ENCODE measurements at places on chromosomes 11 and 22. TPM values are rescaled to one million over a fixed set of nuclear protein-coding genes. Genes with fewer than 3 reads are reported as not detected.

Gene MOGAT2
- not detected for total RNA-seq

Gene BRSK2
- total RNA-seq, result 1.0 TPM

Gene OR9I1
- total RNA-seq, result not detected

Gene GDPD4
- total RNA-seq, result not detected

Gene FCHSD2
- 107 TPM for total RNA-seq

Gene BACE1
- 29.0 TPM for total RNA-seq

Gene SYCE3
- not detected for total RNA-seq

Gene SLC25A45
- total RNA-seq, result 9.1 TPM

Gene PRRG4
- total RNA-seq, result 2.0 TPM

Gene MADD
- total RNA-seq, result 34.9 TPM

Gene OR2AT4
- total RNA-seq, result not detected

Gene METTL15
- 19.2 TPM for total RNA-seq

Gene PLAAT3
- 52.5 TPM for total RNA-seq

Gene RPS25
- 804 TPM for total RNA-seq

DNA sequence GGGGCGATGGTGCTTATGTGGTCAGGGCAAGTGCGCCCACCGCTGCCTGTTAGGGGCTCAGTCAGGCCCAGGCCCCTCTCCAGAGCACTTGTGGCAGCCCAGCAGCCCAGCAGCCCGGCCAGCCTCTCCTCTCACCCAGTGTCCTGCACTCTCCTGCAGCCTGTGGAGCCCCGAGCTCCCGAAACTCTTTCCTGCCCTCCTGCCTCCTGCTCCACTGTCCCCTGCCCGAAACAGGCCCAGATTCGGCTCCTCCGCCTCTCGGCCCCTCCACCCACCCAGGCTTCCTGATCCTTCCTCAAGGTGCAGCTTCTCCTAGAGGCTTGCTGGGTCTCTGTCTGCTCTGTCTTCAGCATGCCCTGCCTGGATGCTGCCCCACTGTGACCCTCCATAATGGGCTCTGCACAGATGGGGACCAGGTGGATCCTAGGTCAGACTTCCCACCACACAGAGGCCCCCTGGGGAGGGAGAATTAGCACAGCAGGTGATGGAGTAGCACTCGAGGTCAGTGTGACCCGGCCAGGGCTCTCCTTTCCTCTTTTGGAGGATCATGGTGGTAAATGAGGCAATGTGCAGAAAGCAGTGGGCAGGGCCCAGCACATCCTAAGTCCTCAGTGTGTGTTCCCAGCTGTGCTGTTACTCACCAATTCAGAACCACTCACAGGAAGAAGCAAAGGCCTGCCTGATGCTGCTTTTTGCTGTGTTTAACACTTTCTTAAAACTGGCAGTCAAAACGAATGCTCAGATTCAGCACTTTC is 18.6 kb upstream of the NAP1L4 start:
- no peak for DNase-seq

- DNase-seq, result no peak
These were observed 101.6 kb downstream of the COMMD9 start for GRCh38 chr11:36187622-36188021.

DNA sequence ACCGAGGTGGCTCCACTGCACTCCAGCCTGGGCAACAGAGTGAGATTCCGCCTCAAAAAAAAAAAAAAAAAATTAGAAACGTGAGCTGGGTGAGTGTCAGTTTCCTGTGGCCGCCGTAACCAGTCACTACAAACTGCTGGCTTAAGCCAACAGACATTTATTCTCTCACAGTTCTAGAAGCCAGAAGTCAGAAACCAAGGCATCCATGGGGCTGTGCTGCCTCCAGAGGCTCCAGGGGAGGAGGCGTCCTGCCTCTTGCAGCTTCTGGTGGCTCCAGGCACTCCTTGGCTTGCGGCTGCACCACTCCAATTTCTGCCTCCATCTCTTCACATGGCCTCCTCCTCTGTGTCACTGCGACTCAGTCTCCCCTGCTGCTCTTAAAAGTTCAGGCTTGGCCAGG is 11.1 kb upstream of the KIAA0930 start:
- DNase-seq, result no peak

- no peak for DNase-seq
These were observed 329.9 kb upstream of the NCAM1 start for GRCh38 chr11:112631333-112631732.

DNA sequence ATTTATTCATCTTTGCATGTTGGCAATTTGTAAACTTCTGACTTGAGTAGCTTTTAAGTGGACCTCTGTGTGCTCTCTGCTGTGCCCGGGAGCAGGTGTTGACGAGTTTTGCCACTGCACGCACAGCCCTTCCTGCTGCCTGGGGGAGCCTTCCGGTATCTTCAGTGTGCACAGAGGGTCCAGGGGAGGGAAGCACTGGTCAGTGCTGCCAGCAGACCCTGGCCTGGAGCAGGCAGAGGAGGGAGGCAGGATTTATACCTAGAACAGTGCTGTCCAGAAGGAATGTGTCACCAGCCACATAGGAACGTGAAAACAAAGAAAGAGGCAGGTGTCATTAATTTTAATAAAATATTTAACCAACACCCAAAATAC is 403.6 kb downstream of the TBC1D22A start:
- DNase-seq, result peak; percentile 47

GRCh38 chr22:25085930-25086901 is 113.4 kb upstream of the CRYBB3 start:
- peak; percentile 81 for DNase-seq

- DNase-seq, result no peak
These were observed 288.1 kb downstream of the DYNC2H1 start for GRCh38 chr11:103397369-103397768.

GRCh38 chr11:68127714-68128681 is 6.8 kb upstream of the CHKA start:
- DNase-seq, result peak; percentile 56

GRCh38 chr11:83456075-83456474 is 169.9 kb upstream of the CCDC90B start:
- no peak for DNase-seq

- no peak for DNase-seq
These were observed 550.3 kb downstream of the CNTN5 start for GRCh38 chr11:99571094-99571493.

- no peak for DNase-seq
These were observed 6.8 kb downstream of the HPS4 start for GRCh38 chr22:26476705-26477340.

GRCh38 chr11:105862736-105863367 is 159.2 kb downstream of the MSANTD4 start:
- no peak for DNase-seq

GRCh38 chr11:131889146-131889577 is 518.7 kb downstream of the NTM start:
- no peak for DNase-seq

DNA sequence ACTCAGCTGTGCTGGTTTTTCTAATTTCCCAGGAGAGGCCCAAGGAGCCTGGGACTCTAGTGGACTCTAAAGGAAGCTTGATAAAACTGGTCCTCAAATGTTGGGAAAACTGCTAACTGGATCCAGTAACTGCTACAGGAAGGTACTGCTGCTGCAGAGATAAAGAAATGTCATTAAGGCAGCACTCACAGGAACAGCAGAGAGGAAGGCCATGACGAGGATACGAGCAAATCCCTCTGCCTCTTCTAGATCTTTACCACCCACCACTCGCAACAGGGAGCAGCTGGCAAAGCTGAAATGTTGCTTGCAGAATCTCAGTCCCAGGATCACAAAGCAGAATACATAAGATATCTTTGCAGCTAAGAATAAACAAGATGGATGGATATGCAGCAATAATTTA is 23.5 kb downstream of the TTC28 start:
- no peak for DNase-seq

GRCh38 chr22:29520851-29521250 is 32.7 kb downstream of the THOC5 start:
- DNase-seq, result no peak

- DNase-seq, result no peak
These were observed 13.3 kb upstream of the CACNA1I start for GRCh38 chr22:39556970-39557841.

DNA sequence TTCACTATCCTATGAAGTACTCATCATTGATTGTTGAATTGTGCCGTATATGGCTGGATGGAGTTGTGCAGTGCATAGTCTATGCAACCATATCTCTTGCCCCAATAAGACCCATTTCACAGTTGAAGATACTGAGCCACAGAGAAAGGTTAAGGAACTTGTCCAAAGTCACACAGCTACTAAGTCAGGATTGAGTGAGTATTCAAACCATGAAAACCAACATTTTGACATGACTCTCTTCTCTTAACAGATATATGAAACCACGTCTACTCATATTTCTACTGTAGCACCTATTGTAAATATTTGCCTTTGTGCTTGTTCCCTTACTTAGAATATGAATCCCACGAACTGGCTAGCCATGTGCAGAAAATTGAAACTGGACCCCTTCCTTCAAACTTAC is 58.1 kb downstream of the MAML2 start:
- DNase-seq, result no peak

DNA sequence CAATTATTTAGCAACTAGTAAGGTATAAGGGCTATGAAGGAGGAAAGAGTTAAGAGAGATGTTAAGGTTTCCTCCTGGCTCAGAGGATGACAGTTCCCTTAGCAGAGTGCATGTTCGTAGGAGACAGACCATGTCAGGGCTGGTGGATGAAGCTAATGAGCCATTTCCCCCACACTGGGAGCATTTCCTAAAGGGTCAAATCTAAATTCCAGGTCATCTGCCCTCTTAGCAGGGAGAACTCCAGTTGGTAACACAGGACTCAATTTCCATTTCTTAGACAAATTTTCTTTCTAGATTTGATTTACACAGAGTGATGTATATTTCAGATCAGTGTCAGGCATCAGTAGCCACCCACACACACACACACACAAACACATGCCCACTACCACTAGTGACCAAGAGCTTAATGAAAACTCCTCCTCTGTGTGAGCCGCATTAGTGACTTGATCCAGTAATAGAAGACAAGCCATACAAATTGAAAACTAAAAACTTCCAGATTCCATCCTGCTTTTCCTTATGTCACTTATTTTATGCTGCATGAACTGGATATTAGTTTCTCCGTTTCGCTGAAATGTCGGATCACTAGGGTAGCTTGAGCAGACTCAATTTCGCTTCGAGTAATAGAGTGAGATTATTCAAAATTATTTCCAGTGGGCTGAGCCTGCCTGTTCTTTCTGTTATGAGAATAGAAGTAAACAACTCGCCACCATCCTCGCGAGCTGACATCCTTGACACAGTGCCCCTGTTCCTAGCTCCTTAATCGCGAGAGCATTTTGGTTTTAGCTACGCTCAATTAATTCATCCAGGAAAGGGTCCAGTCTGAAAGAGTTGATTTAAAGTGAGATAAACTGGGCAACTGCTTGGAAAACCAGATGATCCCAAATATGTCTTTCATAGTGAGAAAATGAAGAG is 582.6 kb downstream of the SOX6 start:
- no peak for DNase-seq

GRCh38 chr11:32478277-32478731 is 43.0 kb upstream of the WT1 start:
- DNase-seq, result no peak

DNA sequence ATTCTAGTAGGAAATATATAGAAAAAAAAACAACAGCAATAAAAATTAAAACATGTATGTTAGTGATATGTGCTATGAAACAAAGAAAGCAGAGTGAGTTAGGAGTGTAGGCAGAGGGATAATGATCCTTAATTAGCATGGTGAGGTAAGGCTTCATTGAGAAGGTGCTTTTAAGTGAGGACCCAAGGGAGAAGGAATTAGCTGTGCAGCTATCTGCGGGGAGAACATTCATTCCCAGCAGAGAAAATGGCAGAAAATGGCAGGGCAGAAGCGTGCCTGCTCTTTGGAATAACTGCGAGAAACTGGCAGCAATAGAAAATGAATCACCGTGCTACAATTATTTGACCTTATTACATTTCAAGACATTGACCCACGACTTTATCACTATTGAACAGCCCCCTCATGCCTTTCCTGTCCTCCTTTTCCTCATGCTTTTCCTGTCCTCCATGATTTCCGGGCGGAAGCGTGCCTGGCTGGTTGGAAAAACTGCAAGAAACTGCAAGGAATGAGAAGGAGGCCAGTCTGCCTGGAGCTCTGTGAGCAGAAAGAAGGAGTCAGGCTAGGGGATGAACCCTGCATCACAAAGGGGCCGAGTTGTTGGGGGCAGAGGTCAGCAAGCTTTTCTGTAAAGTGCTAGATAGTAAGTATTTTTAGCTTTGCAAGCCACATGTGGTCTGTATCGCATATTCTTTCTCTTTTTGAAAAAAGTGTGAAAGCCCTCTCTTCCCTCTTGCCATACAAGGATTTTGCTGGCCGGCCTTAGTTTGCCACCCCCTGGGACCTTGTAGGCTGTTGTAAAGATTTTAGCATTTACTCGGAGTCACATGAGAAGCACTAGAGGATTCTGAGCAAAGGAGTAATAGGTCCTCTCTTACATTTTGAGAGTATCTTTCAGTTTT is 37.1 kb upstream of the SWAP70 start:
- no peak for DNase-seq

DNA sequence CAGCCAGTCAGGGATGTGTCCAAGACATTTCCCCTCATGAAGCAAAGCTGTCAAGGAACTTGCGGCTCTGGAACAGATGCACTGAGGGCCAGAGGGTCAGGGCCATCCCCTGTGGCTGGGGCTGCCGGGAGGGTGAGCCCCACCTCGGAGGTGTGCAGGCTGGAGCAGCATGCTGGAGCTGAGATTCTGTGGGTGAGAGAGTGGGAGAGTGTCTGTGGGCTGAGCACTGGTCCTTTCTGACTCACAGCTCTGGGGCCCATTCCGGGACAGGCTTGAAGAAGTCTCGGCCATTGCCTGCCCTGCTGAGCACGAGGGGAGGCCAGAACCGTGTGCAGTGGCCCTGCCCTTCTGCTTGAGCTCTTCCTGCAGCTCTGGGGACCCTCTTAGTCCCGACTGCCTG is 2.1 kb downstream of the OMP start:
- DNase-seq, result no peak

DNA sequence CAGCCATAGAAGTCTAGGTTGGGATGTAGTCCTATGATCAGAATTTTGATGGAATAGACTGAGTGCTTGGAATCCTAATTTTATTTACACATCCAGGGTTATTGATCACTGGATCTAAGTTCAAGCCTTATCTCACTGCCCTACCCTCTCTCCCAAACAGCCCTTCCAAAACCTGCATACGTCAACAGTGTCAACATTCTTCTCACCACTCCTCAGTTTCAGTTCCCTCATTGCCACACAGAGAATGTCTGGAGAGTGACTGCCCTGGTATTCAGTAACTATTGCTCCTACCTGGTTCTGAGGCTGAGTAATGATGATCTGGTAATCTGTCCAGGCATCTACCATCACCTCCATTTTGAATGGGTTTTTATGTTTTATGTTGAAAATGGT is 60.0 kb downstream of the GLYATL1 start:
- DNase-seq, result no peak

All from aorta (tissue), 5 donors.